Activated naive CD4-positive, alpha-beta T cell treated with anti-CD3 and anti-CD28 coated beads for 36 hours (primary cell): ENCODE measurements at places on chromosomes 7 and 10. TPM values are rescaled to one million over a fixed set of nuclear protein-coding genes. Genes with fewer than 3 reads are reported as not detected.

The USP6NL gene
- total RNA-seq = 7.5 TPM

DNA sequence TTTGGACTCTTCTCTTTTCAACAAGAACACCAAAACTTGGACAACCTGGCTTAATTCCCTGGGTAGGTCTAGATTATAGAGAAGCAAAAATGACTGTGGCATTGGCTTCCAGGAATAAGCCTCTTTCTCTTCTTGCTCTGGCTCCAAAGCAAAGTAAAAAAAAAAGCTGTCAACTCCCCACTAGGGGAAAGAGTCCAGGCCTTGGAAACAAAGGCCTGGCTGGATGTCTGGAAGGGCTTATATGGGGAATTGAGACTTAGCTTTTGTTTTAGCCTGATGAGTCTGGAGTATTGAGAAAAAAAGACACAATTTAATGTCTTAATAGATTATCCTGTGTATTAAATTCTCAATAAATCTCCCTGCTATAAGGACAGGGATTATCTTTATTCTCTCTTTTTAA lies 300.6 kb downstream of the SORCS3 start:
- peaks cover 17% of the 10 kb centered on the region for H3K4me1 ChIP-seq
- no peaks in the 10 kb centered on the region for H3K27me3 ChIP-seq
- H3K4me3 ChIP-seq = no peak overlapping the region
- no peaks in the 10 kb centered on the region for H3K36me3 ChIP-seq
- H3K27ac ChIP-seq = no peak overlapping the region
- no peak for DNase-seq

- no peaks in the 10 kb centered on the region for H3K36me3 ChIP-seq
- no peaks in the 10 kb centered on the region for H3K4me1 ChIP-seq
- H3K27ac ChIP-seq = no peak overlapping the region
- no peak for DNase-seq
- H3K4me3 ChIP-seq = no peak overlapping the region
- no peaks in the 10 kb centered on the region for H3K27me3 ChIP-seq
Measured at GRCh38 chr7:79421751-79422150, 31.7 kb downstream of the MAGI2 start.

DNA sequence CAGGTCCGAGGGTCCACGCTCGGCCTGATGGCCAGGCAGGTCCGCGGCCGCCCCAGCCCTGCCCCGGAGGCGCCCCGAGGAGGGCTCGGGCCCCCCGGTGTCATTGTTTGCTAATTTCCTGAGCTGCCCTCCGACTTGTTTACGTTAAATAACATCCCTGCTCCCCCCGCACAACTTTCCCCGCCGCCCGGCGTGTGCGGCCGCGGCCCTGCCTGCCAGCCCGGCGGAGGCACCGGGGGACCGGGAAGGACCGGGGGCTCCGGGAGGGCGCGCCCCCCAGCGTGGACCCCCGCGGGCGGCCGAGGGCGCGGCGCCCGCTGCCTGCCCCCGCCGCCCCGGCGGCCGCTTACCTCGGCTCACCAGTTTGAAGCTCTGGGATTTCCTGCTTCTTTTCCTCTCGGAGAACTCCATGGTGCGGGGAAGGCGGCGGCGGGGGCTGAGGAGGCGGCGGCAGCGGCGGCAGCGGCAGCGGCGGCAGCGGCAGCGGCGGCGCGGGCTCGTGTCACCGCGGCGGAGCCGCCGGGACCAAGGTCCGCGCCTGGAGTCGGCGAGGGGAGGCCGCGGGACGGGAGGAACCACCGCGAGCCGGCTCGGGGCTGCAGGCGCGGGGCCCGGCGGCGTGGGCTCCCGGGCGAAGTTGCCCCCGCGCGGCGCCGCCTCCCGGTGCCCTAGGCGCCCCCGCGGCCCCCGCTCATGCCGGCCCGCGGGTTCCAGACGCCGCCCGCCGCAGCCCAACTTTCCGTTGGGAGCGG lies 515 bp downstream of the BEND7 start:
- H3K4me3 ChIP-seq = peak overlapping the region; percentile 69
- peaks cover 48% of the 10 kb centered on the region for H3K27me3 ChIP-seq
- peaks cover 10% of the 10 kb centered on the region for H3K4me1 ChIP-seq
- H3K36me3 ChIP-seq = no peaks in the 10 kb centered on the region
- DNase-seq = peak; percentile 8
- H3K27ac ChIP-seq = no peak overlapping the region

The GPRIN2 gene
- total RNA-seq = not detected

GRCh38 chr7:135179321-135179925 lies 8.9 kb upstream of the CYREN start:
- H3K4me1 ChIP-seq = no peaks in the 10 kb centered on the region
- no peak for DNase-seq
- peaks cover 42% of the 10 kb centered on the region for H3K36me3 ChIP-seq
- no peaks in the 10 kb centered on the region for H3K27me3 ChIP-seq
- H3K4me3 ChIP-seq = no peak overlapping the region
- H3K27ac ChIP-seq = no peak overlapping the region

The BAG3 gene
- 20.9 TPM for total RNA-seq

DNA sequence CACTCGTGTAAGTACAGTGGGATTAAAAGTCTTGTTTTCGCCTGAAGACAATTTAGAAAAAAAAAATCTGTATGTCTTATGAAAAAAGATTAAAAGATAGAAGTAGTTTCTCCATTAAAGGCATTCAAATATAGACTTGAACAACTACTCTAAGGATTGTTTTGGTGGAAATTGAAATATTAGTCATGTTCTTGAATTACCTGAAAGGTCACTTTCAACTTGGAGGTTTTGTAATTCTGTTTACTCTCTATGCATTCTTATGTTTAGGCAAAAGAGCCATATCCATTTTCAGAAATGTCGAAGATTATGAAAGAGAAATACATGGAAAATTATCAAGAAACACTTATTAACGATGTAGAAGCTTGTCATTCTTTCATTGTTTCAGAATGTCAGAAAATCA lies 373.7 kb downstream of the ARL4A start:
- H3K4me1 ChIP-seq = peaks cover 12% of the 10 kb centered on the region
- no peak overlapping the region for H3K4me3 ChIP-seq
- H3K27me3 ChIP-seq = no peaks in the 10 kb centered on the region
- DNase-seq = no peak
- H3K36me3 ChIP-seq = no peaks in the 10 kb centered on the region
- no peak overlapping the region for H3K27ac ChIP-seq

The AKR1C8 gene
- not detected for total RNA-seq

The GNGT1 gene
- not detected for total RNA-seq

The CNTNAP2 gene
- not detected for total RNA-seq

DNA sequence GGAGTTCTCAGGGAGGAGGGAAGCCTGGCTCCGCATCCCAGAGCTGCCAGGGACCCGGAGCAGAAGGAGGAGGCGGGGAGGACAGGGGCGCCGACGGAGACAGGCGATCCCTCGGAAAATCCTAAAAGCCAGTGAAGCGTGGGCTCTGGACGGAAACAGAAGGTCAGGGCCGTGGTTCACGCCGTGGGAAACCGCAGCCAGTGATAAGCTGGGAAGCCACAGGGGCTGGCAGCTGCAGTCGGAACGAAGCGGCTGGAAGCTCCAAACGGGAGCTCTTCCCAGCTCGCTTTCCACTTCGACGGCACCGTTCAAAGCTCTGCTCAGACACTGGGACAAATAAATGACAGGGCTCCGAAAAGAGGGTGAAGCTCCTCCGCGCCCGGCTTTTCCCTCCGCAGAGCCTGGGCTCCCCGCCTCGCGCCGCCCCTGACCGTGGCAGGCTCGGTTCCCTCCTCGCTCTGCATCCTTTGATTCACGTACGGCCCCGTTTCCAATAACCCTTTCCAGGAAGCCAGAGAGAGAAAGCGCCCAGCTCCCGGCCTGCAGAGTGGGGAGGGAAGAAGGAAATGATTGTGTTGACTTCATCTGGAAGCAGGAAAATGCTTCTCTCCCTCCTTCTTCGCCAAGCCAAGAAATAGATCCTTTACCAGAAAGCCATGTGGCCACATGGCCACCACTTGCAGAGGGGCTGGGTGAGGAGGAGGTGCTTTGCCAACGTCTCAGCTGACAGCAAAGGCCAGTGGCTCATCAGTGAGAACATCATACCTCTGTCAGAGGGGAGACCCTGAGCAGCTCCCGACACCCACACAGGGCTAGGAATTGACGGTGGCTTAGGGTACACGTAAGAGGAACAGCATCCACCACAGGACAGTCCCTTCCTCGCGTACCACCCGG lies 57.4 kb downstream of the ADRB1 start:
- H3K4me1 ChIP-seq = peaks cover 29% of the 10 kb centered on the region
- peaks cover 28% of the 10 kb centered on the region for H3K27me3 ChIP-seq
- no peaks in the 10 kb centered on the region for H3K36me3 ChIP-seq
- peak overlapping the region; percentile 60 for H3K4me3 ChIP-seq
- peak; percentile 34 for DNase-seq

DNA sequence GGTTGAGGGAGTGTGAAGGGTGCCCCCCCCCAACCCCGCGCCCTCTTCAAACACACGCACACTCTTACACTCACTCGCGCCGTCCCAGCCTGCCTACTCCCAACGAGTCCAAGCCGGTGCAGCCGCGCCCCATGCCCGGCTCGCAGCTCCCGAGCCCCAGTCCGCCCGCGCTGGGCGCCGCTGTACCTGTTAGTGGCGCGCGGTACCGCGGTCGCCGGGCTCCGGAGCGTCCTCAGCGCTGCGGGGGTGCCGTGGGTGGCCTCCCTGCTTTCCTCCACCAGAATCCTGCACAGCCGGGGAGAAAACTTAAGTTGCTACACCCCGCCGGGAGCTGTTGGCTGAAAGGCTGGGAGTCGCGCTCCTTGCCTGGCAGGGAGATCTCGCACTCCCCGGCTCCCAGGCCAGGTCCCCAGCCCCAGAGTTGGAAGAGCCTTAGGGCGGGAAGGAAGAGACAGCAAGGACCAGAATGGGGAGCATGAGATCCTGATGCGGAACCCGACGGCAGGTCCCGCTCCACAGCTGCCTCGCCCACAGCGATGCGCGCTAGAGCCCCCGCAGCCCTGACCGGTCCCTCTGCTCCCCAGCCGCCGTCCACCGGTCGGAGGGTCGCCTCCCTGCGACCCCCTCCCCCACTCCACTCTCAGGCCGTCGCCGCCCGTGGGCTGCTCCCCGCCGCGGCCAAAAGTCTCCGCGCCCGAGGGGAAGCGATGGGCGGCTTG lies 863 bp downstream of the ST8SIA6 start:
- DNase-seq = peak; percentile 42
- H3K27me3 ChIP-seq = peaks cover 12% of the 10 kb centered on the region
- peaks cover 17% of the 10 kb centered on the region for H3K4me1 ChIP-seq
- H3K4me3 ChIP-seq = peak overlapping the region; percentile 80
- no peak overlapping the region for H3K27ac ChIP-seq

The GBX1 gene
- not detected for total RNA-seq

GRCh38 chr7:140390466-140391190 lies 7.7 kb downstream of the SLC37A3 start:
- peak; percentile 55 for DNase-seq
- no peak overlapping the region for H3K4me3 ChIP-seq
- peaks cover 1% of the 10 kb centered on the region for H3K4me1 ChIP-seq
- no peaks in the 10 kb centered on the region for H3K27me3 ChIP-seq
- H3K27ac ChIP-seq = no peak overlapping the region

The CLRN3 gene
- not detected for total RNA-seq

DNA sequence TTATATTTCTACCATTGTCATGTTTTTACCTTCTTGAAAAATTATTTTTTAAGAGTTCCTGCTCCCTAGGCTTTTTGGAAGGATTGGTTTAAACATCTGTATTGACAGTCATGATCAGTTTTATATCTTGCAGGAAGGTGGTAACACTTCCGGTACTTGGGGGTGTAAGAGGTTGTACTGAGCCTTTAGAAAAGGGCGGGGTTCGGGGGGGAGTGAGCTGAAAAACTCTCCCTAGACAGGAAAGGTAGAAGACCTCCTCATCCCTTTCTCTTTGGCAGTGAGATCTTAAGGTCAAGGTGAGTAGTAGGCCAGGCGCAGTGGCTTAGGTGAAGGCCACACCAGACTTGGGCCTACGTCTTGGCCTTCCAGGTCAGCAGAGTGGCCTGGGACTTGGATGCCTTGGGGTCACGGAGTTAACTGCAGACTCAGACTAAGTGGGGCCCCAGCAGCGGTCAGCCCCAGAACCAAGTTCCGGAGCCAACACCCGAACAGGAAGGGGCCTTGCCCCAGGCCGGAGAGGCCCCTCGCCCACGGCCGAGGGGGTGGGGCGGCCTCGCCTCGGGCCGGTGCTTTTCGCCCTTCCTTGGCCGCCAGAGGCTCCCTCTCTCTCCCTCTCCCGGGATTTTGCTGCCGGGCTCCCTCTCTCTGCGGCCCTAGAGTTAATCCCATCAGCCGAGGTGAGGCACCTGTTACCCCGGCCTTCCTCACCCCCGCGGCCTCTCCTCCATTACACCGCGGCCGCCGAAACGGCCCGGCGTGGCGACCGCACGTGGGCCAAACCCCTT lies at the start of gene PPP1R9A:
TSS of gene PPP1R9A (plus strand) at position 569 of the 785 bp plus-strand sequence. CDS start 2,520 bp downstream, outside the sequence.
- H3K27me3 ChIP-seq = peaks cover 40% of the 10 kb centered on the region
- peaks cover 3% of the 10 kb centered on the region for H3K4me1 ChIP-seq
- no peak for DNase-seq
- H3K36me3 ChIP-seq = no peaks in the 10 kb centered on the region

The TDRD1 gene
- total RNA-seq = 0.47 TPM

GRCh38 chr7:37495574-37496184 lies 47.0 kb upstream of the ELMO1 start:
- H3K27ac ChIP-seq = no peak overlapping the region
- H3K27me3 ChIP-seq = no peaks in the 10 kb centered on the region
- H3K4me3 ChIP-seq = no peak overlapping the region
- H3K36me3 ChIP-seq = no peaks in the 10 kb centered on the region
- no peak for DNase-seq

The CDHR3 gene
- total RNA-seq = 0.93 TPM

- H3K27me3 ChIP-seq = no peaks in the 10 kb centered on the region
- H3K4me3 ChIP-seq = no peak overlapping the region
- no peak overlapping the region for H3K27ac ChIP-seq
- peaks cover 4% of the 10 kb centered on the region for H3K4me1 ChIP-seq
- peaks cover 13% of the 10 kb centered on the region for H3K36me3 ChIP-seq
Measured at GRCh38 chr7:24659505-24659904, 86.3 kb downstream of the PALS2 start.

DNA sequence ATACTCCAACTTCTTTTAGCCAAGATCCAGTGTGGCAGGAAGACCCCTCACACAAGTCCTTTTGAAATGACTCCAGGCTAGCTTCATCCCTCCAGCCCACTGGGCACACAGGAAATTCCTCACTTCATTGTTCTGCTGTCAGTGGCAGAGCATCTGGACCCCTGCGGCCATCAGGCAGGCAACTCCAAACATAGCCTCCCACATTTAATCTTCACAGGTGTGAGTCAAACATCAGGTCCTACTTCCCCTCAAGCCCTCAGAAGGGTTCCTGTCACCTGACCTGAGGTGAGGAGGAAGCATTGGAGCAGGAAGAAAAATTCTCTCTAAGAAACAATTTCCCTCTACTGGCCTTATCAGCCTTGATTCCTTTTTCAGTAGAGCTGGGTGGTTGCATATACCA lies 51.1 kb upstream of the C1GALT1 start:
- H3K4me1 ChIP-seq = peaks cover 7% of the 10 kb centered on the region
- H3K4me3 ChIP-seq = no peak overlapping the region
- no peak overlapping the region for H3K27ac ChIP-seq
- DNase-seq = no peak
- no peaks in the 10 kb centered on the region for H3K27me3 ChIP-seq
- no peaks in the 10 kb centered on the region for H3K36me3 ChIP-seq
